ENCODE measurements at places on chromosomes 7 and 10.

GRCh38 chr7:54080971-54081370, 461.2 kb upstream of the VSTM2A start:
- DNase-seq: no peak

DNA sequence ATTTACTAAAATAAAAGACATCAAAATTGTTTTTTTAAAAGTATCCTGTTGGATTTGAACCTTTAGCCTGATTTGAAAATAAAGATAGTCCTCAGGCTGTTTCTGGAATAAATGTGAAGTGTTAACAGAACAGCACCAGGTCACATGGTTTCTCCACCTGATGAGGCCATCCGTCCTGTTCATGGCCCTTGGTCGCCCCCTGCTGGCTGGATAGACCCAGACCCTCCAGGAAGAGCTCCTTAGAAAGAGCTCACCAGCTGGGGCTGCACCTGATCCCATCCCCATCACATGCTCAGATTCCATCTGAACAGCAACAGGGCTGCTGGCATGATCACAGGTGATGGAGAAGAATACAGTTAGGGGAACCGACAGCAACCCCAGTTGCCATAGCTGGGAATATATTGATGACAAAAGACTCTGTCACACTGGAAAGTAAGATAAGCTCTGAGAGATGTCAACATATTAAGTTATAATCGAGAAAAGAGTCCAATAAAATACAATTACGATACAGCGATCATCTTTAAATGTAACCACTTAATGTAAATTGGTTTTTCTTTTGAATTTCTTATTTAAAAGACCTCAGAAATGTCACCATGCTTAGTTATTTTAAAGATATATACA, 4.8 kb downstream of the OR2A14 start:
- peak; percentile 73 for DNase-seq

GRCh38 chr7:23600236-23600635, 3.1 kb downstream of the CCDC126 start:
- no peak for DNase-seq

DNA sequence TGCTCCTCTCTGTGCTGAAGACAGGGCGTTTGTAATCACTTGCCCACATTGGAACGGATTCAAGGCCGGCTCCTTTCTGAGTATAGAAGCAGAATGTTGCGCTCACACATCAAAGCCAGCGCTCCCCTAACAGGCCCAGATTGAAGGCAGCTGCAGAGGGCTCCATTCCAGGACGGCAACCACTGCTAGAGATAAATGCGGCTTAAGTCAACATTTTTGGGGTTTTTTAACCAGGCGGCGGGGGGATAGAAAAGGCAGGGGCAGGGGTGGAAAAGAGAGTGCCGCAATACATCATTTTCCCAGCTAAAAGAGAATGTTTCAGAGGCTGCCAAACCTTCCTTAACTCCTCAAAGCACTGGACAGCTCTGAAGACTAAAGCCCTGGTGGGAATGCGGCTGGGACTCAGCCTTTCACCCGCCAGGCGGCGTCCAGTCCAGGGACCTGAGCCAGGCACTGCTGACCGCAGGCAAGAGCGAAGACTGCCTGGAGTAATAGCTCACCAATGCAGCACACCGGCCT, 189.6 kb downstream of the TNS3 start:
- no peak for DNase-seq

All from T-helper 1 cell (primary cell).